M059J (cell line): ENCODE measurements at places on chromosomes 1 and 21. TPM values are rescaled to one million over a fixed set of nuclear protein-coding genes. Genes with fewer than 3 reads are reported as not detected.

Gene LCE1E
- total RNA-seq: not detected in 2 replicates

GRCh38 chr1:205950826-205951549 lies 7.7 kb upstream of the SLC26A9 start:
- DNase-seq: peak; percentile 86

Gene NUAK2
- 6.7 and 8.4 TPM in 2 replicates for total RNA-seq

DNA sequence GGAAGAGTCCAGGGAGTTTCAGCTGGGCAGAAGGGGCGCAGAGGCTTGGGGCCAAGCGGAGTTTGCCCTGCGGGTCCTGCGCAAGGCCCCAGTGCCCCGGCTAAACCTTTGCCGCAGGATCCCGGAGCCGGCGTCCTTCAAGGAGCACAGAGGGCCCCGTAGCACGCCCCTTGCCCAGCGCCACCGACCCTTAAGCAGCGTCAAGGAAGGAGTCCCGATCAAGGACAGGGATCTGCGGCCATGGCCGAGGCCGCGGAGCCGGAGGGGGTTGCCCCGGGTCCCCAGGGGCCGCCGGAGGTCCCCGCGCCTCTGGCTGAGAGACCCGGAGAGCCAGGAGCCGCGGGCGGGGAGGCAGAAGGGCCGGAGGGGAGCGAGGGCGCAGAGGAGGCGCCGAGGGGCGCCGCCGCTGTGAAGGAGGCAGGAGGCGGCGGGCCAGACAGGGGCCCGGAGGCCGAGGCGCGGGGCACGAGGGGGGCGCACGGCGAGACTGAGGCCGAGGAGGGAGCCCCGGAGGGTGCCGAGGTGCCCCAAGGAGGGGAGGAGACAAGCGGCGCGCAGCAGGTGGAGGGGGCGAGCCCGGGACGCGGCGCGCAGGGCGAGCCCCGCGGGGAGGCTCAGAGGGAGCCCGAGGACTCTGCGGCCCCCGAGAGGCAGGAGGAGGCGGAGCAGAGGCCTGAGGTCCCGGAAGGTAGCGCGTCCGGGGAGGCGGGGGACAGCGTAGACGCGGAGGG lies 520 bp downstream of the CLIC6 start:
- peak; percentile 18 for DNase-seq

DNA sequence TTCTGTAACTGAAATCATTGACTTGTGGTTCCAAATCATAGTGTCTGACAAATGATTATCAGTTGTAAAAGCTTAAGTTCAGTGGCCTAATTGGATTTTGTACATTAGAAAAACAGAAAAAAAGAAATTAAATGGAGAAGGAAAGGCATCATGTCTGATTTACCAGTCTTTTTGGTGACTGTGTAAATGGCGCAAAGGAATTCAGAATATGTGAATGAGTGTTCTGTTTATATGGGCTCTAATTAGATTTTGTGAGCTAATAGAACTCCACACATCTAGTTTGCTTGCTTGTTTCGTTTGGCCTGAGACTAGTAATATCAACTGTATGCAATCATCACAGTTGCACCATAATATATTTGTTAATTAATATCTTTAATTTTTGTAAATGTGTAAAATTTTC lies 151.7 kb downstream of the PLA2G4A start:
- DNase-seq: peak; percentile 42

GRCh38 chr1:41341772-41342562 lies 19.3 kb upstream of the FOXO6 start:
- peak; percentile 59 for DNase-seq

- no peak for DNase-seq
These were observed 31.2 kb upstream of the GPR153 start for GRCh38 chr1:6292102-6292501.

GRCh38 chr1:30969903-30970302 lies 61.3 kb upstream of the SDC3 start:
- no peak for DNase-seq

DNA sequence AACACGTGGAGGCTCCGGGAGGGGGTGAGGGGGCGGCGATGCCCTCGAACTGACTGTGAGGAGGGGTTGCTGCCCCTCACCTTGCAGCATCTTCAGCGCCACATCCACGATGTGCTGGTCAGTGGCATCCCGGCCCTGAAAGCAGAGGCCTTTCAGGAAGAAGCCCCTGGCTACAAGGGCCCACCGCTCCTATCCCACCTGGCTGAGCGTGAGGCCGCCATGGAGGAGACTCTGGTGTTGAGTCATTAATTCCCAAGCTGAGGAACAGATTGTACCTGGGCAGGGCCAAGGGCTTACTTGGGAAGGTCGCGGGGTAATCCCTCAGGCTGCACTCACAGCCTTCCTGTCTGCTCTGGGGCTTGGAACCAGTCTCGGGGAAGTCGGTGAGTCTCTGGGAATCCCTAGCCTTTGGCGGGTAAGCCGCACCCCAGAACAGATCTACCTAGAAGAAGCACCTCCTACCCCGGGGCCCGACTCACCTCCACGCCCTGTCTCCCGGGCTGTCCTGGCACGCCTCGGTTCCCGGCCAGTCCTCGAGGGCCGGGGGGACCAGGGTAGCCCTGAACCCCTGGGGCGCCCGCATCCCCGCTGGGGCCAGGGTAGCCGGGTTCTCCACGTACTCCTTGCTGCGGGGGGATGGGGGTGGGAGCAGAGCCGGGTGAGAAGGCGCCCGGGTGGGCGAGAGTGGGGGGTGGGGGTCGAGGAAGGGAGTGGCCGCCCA lies 13.9 kb downstream of the COL9A2 start:
- no peak for DNase-seq

Gene SLC45A1
- total RNA-seq: 0.27 TPM in 1 of 2 replicates, not detected in the other

GRCh38 chr1:20259646-20260045 lies 31.0 kb upstream of the VWA5B1 start:
- DNase-seq: no peak

GRCh38 chr1:1325288-1326074 lies 879 bp downstream of the CPTP start:
- peak; percentile 43 for DNase-seq

- no peak for DNase-seq
These were observed 86.7 kb downstream of the PTPRU start for GRCh38 chr1:29322861-29323585.

GRCh38 chr1:29197590-29197924 lies 15.9 kb upstream of the SRSF4 start:
- peak; percentile 59 for DNase-seq

- DNase-seq: peak; percentile 34
These were observed 276.4 kb downstream of the SPATA17 start for GRCh38 chr1:217907504-217907903.

Gene ADAMTS5
- 7.5 and 12.2 TPM in 2 replicates for total RNA-seq

Gene GBP6
- 0.22 and 0.57 TPM in 2 replicates for total RNA-seq

DNA sequence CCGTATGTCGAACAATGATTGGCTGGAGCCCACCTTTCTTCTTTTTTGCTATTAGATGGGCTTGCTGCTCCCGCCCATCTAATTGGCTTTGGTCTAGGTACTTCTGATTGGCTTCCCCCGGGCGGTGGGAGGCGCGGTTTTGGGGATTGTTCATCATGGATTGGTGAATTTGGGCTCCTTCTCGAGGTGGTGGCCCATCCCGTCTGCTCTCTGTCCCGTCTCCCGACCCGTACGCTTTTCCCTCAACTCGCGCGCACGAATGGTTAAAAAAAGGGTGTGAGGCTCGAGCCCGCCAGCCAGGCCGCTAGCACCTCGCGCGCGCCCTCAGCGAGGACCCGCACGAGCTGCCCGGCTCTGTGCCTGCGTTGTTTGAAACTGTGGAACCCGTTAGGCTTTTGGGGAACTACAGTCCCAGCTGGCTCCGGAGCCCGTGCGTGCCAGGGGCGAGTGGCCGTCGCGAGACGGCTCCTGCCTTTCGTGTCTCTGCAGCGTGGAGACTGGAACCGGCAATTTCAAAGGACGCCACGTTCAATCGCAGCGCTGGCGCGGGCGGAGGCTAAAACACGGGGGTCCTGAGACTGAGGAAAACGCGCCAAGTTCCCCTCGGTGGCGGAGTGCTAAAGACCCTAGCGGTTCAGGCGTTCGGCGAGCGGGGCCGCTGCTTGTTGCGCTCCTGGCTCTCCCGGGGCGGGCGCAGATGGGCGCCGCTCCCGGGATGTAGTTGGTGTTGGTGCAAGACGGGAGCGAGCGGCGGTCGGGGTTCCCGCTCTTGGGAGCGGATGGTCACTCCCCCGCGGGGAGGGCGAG lies at the start of gene USP1:
TSS of gene USP1 (plus strand) at position 584 of the 807 bp plus-strand sequence. CDS start 2,819 bp downstream, outside the sequence.
- DNase-seq: peak; percentile 100

- peak; percentile 32 for DNase-seq
These were observed 8.9 kb downstream of the SLAMF1 start for GRCh38 chr1:160637821-160638539.

DNA sequence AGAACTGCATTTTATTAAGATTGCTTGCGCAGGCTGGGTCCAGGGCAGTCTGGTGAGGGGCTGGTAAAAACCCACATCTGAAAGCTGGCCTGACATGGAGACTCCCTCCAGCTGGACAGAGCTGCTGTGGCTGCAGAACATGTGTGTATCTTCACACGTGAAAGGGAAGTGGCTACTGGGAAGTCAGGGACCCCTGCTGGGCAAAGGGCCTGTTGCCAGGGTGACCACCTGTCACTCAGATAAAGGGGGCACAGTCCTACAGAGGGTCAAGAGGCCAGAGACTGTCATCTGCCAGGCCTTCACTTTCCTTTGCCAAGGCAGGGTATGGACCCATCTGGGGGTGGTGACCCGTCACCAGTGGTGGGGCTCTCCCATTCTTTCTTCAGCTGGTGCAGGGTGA lies 17.5 kb downstream of the NKAIN1 start:
- no peak for DNase-seq

GRCh38 chr21:43956670-43957035 lies 55.5 kb upstream of the TRAPPC10 start:
- peak; percentile 38 for DNase-seq

Gene ALDH9A1
- total RNA-seq: 50.3 and 55.9 TPM in 2 replicates

Gene PTPRU
- 3.3 and 3.4 TPM in 2 replicates for total RNA-seq

DNA sequence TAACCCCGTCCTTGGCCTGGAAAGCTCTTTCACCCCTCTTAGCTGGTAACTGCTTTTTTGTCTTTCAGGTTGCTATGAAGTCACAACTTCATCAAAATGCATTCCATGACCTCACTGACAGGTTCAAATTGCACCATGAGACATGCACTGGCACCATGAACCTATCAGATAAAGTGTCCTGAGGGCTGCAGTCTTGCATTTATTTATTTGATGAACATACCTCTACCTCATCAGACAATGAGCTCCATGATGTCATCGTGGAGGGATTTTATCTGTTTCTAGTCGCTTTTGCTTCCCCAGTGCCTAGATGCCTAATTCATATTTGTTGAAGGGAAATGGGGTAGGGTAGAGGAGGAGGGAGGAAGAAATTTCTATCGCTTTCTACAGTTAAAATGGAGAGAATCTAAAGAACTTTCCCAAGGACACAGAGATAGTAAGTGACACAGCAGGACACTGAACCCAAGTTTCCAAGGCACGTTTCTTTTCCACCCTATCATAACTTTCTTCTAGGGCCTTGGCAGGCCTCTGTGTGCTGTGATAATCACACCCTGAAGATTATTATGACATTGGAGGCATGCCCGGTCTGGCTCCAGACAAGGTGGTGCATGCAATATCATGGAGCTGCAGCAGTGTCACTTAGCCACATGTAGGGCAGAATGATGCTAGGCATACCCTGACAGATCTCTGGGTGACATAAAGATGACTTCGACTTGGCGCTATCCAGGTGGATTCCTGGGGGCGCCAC lies 69.5 kb downstream of the CD58 start:
- no peak for DNase-seq

Gene TMEM61
- not detected in 2 replicates for total RNA-seq

DNA sequence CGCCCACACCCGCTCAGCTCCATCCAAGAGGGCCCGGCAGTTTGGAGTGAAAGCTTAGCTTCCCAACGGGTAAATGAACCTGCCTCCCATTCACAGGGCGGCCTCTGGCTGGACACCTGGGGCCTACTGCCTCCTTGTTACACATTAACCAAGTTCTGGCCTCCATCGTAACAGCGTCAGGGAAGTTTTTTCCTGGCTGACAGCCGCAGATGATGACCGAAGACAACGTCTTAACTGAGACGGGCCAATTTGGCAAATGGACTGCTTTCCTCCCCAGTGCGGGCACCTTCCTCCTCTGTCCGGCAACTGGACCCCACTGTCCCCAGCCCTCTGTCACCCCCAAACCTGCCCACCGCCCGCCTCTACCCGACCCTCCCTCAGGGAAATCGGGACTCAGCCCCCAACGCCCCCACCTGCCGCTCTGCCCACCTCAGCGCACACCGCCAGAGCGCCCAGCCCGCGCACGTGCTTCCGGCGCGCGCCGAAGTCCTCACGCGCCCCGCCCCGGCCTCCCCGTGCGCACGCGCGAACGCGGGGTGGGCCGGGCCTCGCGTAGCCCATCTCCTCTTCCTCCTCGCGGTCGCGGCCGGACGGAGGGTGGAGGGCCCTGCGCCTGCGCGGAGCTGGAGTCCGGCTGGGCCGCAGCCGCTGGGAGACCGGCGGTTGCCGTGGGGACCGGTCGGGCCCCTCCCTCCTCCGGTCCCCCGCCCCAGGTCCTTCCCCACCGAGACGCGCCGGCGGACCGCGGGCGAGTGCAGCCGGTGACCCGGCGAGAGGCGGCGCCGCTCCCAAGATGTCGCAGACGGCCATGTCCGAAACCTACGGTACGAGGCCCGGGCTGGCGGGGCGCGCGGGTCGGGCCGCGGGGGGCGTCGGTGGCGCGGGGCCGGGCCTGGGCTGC lies at the start of gene RAB4A:
TSS of gene RAB4A (plus strand) at position 565 of the 901 bp plus-strand sequence. CDS start at position 794, 229 bp downstream.
- peak; percentile 85 for DNase-seq

- DNase-seq: no peak
These were observed 25.8 kb upstream of the SIPA1L2 start for GRCh38 chr1:232655746-232656085.

Gene TRNP1
- total RNA-seq: 3.9 and 11.6 TPM in 2 replicates

Gene FMO3
- total RNA-seq: 0.10 TPM in 1 of 2 replicates, not detected in the other

Gene HIVEP3
- 4.2 and 10.0 TPM in 2 replicates for total RNA-seq

GRCh38 chr1:98382986-98383740 lies 278.4 kb upstream of the SNX7 start:
- no peak for DNase-seq

DNA sequence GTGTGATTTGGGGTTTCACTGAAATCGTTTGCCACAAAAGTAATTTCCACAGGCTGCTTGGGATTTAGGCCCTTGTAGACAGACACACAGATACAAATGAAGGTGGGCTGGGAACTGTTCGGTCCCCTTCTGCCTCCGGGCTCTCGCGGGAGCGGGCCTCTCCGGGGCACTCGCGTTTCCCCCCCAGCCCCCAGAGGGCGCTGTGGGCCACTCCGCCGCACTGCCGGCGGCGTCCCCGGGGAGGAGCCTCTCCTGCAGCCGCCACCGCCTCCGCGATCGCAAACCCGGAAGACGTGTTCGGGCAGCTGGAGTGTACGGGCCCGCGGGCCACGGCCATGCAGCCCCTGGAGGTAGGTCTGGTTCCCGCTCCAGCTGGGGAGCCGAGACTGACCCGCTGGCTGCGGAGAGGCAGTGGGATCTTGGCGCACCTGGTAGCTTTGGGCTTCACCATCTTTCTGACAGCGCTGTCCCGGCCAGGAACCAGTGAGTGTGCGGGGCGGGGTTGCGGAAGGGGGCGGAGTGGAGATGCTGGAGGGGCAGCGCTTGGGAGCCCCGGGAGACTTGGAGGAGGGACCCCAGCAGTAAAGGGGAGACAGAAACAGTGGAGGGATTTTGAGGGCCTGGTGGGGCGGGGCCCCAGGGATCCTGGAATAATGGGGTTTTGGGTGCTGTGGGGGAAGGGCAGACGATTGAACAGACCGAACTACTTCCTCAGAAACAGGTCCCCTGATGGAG lies at the start of gene CYB561D1:
TSS of gene CYB561D1 (plus strand) at position 290 of the 735 bp plus-strand sequence. CDS start at position 336, 46 bp downstream.
- peak; percentile 80 for DNase-seq

Gene SELP
- not detected in 2 replicates for total RNA-seq

GRCh38 chr1:32413507-32414185 lies 19.4 kb upstream of the BSDC1 start:
- peak; percentile 72 for DNase-seq
